ENCODE measurements at places on chromosomes 7 and 10.

DNA sequence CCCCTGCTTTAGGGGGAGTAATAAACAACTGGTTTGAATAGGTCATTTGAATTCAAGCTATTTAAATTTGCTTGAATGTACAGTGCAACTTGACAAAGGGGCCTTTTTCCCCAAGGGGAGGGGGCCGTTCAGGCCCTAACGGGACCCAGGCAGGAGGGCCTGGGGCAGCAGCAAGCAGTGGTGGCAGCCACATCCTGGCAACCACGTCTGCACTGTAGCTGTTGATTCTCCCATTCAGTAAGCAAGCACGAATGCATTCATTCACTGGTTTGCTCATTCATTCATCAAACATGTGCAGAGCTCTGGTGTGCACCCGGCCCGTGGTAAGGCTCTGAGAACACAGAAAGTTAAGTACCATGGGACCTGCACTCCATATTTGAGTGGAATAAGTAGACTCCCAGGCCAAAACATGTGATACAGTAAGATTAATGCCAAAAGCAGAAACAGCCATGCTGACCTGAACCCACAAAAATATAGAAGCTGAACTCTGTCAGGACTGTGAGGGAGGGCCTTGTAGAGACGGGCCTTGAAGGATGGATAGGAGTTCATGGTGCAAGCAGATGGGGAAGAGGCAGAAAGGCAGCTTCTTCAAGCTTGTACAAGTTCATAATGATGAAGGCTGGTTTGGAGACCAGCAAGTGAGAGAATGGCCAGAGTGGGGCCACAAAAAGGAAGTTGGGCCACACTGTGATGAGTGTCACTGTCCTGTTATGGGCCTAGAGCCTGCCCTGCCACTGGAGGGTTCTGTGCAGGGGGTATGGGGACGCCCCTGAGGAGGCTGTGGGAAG is 29.3 kb upstream of the C10orf53 start:
- no peak for DNase-seq

GRCh38 chr10:3861795-3862194 is 76.8 kb upstream of the KLF6 start:
- DNase-seq, result no peak

GRCh38 chr10:101006593-101007098 is 7.0 kb downstream of the LZTS2 start:
- DNase-seq, result no peak

GRCh38 chr7:31811650-31812461 is 124.8 kb downstream of the PPP1R17 start:
- DNase-seq, result no peak

DNA sequence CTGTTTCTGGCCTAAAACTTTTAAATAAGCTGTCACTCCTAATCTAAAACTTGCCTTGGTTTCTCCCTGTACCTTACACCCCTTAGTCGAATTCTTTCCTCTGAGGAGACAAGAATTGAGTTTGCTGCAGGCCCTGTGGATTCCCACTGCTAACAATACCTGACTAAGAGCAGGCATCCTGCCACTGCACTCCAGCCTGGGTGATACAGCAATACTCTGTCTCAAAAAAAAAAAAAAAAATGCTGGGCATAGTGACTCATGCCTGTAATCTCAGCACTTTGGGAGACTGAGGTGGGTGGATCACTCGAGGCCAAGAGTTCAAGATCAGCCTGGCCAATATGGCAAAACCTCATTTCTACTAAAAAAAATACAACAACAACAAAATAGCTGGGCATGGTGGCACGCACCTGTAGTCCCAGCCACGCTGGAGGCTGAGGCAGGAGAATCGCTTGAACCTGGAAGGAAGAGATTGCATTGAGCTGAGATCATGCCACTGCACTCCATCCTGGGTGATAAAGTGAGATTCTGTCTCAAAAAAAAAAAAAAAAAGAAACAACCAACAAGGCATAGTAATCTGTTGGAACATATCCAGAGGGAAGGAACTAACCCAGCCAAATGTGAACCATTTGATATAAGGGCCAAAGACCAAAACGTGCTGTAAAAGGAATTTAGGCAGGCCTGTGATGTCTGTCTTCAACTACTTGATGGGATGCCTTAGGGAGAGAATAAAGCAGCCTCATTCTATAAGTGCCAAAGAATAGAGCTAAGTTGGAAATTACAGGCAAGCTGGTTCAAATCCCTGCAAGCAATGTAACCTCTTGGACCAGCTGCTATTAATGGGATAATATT is 732.7 kb upstream of the AUTS2 start:
- DNase-seq, result no peak

- DNase-seq, result no peak
Measured at GRCh38 chr7:98357751-98358161, 43.1 kb downstream of the BAIAP2L1 start.

- DNase-seq, result no peak
Measured at GRCh38 chr7:84735677-84736076, 451.2 kb downstream of the SEMA3D start.

DNA sequence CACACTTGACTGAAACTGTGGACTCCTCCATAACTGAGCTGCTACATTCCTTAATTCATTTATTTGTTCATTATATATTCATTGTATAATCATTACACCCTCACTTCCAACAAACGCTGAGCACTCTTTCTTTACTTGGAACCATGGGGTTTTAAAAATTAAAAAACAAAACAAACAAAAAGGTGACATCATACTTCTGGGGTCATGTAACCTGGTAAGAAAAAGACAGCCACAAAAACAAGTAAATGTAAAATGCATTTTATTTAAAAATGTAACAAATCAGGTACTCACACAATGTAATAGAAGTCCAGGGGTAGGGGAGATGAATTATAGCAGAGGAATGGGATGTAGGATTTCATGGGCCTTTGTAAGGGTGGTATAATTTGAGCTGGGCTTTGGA is 25.1 kb downstream of the PLEKHS1 start:
- DNase-seq, result no peak
